ENCODE measurements at places on chromosomes 3 and 15. TPM values are rescaled to one million over a fixed set of nuclear protein-coding genes. Genes with fewer than 3 reads are reported as not detected.

Gene MRPS11
- total RNA-seq: 22.0 TPM

Gene GOLGA6L26
- total RNA-seq: not detected

Gene CX3CR1
- not detected for total RNA-seq

GRCh38 chr15:39172380-39173281 is 408.2 kb upstream of the THBS1 start:
- peak; percentile 75 for DNase-seq

- DNase-seq: no peak
Observed at GRCh38 chr3:170240142-170240541, 17.9 kb downstream of the PRKCI start.

DNA sequence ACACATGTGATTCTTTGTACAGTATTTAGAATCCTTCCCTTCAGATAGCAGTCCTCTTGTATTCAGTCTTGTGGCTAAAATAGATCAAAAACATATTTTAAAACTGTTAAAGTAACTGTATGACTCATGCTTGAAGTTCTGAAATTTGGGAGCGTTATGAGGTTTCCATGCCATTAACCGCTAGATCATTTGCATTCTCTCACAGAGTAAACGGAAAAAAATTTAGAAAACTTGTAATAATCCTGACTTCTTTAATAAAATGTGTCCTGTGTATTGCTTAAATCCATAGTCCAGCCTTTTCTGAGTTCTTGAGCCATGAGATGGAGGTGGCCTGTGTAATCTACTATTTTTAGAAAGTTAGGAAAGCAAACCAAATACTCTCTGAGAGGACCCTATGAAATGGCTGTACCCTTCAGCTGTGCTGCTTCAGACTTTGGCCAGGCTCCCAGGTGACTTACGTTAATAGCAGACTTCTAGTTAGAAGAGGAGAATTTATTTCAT is 33.8 kb downstream of the MBNL1 start:
- peak; percentile 83 for DNase-seq

- no peak for DNase-seq
Observed at GRCh38 chr3:150810641-150811040, 47.7 kb upstream of the SIAH2 start.

GRCh38 chr3:111851511-111851954 is 7.5 kb upstream of the PHLDB2 start:
- peak; percentile 89 for DNase-seq

GRCh38 chr3:7841451-7841850 is 660.2 kb upstream of the LMCD1 start:
- no peak for DNase-seq

- no peak for DNase-seq
Observed at GRCh38 chr15:84721371-84721770, 5.4 kb upstream of the SEC11A start.

DNA sequence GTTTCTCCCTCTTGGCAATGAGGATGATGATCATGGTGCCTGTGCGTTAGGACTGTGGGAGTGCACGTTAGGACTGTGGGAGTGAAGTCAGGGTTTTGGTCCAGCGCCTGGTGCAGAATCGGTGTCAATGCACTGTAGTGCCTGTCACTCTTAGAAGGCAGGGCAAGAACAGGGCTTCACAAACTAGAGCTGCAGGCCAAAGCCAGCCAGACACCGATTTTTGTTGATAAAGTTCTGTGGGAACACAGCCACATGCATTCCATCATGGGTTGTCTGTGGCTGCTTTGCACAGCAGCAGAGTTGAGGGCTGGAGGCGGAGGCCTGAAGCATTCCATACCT is 32.6 kb upstream of the NR2C2 start:
- DNase-seq: no peak

DNA sequence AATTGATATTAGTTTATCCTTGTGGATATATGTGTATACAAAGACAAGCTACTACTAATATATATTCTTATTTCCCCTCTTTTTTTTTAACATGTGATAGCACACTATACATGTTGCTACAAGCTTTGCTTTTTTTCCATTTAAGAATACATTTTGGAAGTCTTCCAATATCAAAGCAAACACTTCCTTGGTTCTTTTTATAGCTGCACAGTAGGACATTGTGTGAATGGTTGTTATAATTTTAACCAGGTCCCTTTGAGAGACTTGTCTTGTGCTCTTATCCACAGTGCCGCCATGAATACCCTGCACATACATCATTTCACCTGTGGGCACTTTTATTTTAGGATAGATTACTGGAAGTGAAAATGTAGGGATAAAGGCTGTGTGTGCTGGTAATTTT is 88.7 kb downstream of the CACNA2D3 start:
- no peak for DNase-seq

GRCh38 chr3:56801662-56802377 is at the start of gene ARHGEF3:
ARHGEF3 (minus strand) TSS chr3:56801949; CDS start chr3:56801798, 151 bp downstream.
- DNase-seq: peak; percentile 79

DNA sequence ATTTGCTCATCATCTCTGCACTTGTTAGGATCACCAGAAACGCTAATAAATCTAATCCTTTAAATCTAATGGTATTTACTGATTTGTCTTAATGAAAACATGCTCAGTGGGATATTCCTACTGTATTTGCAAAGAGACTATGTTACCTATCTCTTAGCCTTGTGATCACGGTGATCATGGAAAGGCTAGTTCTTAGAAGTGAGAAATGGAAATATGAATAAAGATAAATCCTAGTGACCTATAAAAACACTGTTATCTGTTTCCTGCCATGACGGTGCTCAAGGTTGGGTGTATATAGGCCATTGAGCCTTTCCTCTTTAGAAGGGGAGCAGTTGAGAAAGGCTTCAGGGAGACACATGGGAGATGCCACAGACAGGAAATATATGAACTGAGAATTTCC is 116.3 kb downstream of the THRB start:
- DNase-seq: no peak

- DNase-seq: no peak
Observed at GRCh38 chr3:142990721-142991120, 10.6 kb upstream of the U2SURP start.

Measured in fibroblast of villous mesenchyme (primary cell).